ENCODE measurements at places on chromosomes 7 and 10.

GRCh38 chr10:127911218-127911866, 4.4 kb downstream of the PTPRE start:
- no peak for DNase-seq

- no peak for DNase-seq
Measured at GRCh38 chr7:70142247-70142932, 544.1 kb downstream of the AUTS2 start.

DNA sequence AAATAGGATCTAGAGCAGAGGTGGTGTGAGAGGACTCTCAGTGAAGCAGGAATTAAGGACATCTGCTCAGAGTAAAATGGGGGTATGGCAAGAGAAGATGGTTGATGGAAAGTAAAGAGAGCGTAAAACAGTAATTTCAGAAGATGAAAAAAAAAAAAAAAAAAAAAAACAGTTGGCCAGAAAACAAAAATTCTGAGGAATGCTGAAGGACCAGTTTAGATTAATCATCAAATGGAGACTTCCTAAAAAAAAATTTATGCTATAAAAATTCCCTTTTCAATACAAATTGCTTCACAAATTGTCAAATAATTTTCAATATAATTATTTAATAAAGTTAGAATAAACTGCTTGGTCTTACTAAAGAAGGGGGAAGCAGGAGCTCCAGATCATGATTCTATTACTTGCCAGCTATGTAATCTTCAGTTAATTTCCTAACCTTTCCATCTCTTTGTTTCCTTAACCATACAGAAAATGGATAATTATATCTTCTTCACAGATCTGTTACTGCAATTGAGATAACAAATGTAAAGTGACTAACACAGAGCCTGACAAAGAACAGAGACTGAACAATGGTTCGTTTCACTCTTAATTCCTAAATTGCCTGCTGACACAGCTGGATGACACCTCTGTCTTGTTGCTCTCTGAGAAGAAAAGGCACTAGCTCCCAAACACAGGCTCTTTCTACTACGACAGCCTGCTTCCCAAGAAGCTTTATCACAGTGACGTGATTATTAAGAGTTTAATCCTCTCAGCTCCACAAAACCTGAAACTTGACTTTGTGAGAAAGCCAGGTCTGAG, 64.9 kb upstream of the GPR22 start:
- DNase-seq, result no peak

DNA sequence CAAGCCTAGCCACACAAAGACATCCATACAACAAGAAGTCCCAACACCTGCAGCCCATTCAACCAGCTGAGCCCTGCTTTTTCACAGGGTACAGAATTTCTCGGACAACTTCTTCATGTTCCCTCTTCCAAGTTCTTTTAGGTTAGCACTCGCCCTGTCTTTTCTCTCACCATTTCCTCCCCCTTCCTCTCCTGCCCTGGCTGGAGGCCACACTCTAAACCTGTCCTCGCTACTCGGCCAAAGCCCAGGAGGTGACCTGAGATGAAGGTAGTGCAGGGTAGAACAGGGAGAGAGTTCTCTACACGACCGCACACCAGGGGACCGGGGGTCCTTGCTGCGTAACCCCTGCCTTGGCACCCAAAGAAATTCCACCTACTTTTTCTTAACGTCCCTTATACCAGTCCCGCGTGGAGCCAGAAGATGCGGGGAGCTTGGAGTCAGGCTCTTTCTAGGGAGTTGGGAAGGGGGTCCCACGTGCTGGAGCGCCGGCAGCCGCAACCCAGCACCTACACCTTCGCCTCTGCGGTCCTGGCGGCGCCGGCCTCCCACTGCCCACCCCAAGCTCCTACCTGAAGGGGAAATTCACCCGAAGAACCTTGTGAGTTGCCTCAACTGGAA, 16.0 kb upstream of the DLX6 start:
- DNase-seq, result no peak

- peak; percentile 38 for DNase-seq
Measured at GRCh38 chr10:71771821-71772617, 1.3 kb downstream of the VSIR start.

DNA sequence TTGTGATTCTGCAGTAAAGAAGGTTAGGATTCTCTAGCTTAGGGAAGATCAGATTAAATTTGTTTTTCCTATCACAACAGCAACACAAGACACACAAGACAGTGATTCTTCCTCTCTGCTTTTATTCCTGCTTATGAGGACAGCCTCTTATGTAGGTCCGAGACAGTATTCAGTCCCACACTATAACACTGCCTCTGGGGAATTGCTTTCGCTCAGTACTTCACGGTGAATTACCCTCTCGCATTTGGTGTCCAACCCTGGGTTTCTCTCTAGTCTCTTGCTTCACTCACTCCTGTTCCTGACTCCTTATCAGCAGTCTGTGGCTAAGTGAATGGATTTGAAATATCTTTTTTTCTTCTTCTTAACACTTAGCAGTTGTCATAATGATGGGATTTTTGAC, 1.7 kb downstream of the HIF1AN start:
- DNase-seq, result no peak

DNA sequence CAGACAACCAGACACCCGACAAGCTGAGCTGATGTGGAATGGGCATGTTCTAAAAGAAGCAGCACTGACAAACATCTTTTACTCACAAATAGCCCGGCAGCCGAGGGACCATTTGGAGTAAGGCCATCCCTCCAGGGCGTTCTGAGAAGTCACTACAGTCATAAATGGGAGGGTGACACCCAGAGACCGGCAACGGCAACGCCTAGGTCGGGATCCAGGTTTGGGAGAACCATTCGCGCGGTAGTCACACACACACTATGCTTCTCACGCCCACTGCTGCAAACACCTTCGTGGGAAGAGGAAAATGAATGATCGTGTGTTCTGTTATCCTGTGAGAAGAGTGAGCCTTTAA, 9.8 kb downstream of the TNS3 start:
- DNase-seq, result no peak

DNA sequence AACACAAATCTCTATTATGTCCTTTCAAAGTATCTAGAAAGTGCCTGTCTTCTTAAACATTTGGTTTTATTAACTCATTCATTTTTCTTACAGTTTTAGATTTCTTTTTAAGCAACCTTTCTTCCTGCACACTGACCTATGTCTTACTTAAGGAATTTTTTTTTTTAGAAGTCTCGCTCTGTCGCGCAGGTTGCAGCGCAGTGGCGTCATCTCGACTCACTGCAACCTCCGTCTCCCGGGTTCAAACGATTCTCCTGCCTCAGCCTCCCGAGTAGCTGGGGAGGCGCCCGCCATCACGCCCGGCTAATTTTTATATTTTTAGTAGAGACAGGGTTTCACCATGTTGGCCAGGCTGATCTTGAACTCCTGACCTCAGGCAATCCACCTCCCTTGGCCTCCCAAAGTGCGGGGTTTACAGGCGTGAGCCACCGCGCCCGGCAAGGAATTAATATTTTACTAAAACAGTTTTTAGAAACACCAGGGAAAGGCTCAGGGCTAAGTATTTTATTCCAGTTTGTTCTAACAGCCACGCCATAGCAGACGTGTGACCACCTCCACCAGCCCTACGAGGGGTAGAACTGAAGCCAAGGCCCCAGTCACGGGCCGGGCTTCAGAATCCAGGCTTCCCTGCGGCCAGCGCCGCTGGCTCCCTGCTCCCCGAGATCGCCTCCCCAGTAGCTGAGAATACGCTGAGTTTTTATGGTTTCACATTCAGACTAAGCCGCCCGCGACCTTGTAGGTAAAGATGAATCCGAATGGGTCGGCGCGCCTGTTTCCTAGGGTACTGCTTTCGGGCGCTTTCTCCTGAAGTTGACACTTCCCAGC, 941 bp upstream of the LUC7L2 start:
- no peak for DNase-seq

- no peak for DNase-seq
Measured at GRCh38 chr10:110045772-110046171, 38.0 kb downstream of the ADD3 start.

DNA sequence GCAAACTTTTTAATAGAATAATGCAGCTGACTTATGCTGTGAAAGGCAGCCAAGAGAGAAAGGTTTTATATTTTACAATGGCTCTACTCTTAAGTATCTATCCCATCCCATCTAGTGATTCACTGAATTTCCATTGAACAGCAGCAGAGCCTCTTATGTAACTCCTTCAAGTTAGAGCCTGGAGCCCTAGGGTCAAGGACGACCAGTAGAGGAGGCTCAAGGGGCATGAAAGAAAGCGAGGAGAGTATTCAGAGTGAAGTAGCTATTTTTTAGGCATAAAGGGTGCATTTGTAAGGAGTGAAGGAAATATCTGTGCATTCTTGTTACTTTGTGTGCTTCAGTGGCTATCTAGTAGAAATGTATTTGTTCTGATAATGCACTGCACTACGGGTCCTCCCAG, 180.2 kb upstream of the TPK1 start:
- DNase-seq, result no peak

DNA sequence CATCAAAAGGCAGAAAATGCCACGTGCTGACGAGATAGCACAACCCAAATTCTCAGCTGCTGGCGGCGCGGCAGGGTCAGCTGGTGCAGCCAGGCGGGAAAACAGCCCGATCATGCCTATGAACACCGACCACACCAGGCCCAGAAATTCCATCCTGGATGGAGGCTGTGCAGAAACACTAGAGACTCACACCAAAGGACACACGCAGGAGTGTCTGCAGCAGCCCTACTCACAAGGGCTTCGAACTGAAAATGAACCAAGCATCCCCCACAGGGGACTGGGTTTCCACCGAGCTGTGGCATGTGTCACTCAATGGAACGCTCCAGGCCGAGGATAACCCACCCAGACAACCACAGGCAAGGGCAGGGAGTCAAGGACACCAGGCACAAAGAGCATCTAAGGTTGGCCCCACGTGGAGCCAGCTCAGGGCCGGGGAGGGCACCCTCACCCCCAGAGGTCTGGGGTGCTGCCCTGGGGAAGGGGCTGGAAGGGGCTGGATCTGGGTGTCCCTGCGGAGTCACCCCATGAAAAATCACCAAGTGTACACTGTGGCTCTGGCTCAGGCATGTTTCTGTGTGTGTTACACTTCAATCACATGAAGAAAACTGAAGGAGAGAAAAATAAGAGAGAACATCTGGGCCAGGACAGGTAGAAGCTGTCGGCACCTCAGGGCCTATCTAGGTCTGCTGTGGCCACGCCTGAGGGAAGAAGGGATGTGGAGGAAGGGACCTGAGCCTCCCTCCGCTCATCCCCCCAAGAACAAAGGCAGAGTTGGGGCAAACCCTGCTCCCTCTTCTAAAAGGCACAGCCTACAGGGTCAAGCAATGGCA, 33.0 kb downstream of the RASGEF1A start:
- no peak for DNase-seq

DNA sequence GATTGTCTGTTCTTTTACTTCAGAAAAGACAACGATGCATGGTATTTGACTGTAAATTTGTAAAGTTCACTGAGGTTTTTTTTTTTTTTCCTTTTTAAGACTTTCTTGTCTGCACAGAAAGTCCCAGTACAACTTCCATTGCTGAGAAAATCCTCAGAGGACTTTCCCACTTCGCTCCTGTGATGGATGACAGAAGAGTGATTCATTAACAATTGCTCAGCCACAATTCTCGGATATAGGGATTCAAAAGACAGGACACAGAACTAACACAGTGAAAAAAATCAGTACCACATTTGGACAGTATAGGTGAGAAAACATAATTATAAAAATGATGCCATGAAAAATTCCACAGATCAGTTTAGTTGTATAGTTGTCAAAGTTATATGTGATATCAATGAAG, 48.0 kb downstream of the SEC23IP start:
- no peak for DNase-seq

GRCh38 chr10:88473989-88474883, 108.9 kb downstream of the RNLS start:
- no peak for DNase-seq

DNA sequence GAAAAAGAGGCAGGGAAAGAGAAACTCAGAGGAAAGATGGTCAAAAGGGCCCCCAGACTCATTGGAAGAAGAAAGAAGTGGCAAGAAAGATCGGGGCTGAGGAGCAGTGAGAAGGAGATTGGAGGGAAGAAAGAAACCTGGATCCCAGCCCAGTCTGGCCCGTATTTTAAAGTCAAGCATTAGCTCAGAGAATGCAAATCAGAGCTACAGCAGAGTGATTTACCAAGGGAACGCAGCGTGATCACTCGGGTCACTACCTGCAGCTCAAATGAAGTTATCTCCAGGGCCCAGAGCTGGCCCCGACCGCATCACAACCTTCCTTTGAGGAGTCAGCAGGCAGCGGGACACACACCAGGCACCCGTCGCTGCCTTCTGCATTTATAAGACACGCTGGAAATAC, 72.8 kb downstream of the CARD11 start:
- no peak for DNase-seq

- DNase-seq, result no peak
Measured at GRCh38 chr7:24428676-24429075, 144.6 kb upstream of the PALS2 start.

DNA sequence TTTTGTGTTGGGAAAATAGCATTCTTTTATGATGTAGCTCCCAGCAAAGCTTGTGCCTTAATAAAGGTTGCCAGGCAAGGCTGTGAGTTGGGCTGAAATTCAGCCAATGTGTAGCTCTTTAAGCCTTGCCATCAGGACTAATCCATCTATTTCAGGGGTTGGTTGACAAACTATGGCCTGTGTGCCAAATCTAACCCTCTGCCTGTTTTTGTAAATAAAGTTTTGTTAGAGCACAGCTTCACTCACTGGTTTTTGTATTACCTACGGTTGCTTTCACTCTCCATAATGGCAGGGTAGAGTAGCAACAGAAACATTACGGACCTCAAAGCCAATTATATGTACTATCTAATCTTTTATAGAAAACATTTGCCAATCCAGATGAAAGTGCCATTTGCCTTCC, 638.1 kb upstream of the POT1 start:
- no peak for DNase-seq

- DNase-seq, result no peak
Measured at GRCh38 chr7:4799508-4800268, 24.3 kb downstream of the AP5Z1 start.

GRCh38 chr7:140546947-140547346, 67.6 kb upstream of the MKRN1 start:
- DNase-seq, result no peak

- no peak for DNase-seq
Measured at GRCh38 chr10:53183733-53184132, 411.1 kb upstream of the MBL2 start.

- DNase-seq, result no peak
Measured at GRCh38 chr7:111910656-111911055, 295.5 kb downstream of the DOCK4 start.

DNA sequence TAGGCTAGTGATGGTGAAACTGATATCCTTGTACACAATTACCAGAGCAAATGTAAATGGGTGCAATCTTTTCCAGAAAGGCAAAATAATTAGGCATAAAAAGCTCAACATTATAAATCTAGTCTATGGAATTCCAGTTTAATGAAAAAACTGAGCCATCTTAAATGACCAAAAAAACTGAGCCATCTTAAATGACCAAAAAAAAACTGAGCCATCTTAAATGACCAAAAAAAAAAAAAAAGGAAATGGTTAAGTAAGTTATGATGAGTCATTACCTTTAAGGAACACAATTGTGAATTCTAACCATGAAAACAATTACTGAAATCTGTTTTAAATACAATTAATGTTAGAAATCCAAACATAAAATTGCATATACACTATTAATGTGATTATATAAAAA, 25.3 kb downstream of the USP6NL start:
- DNase-seq, result no peak

DNA sequence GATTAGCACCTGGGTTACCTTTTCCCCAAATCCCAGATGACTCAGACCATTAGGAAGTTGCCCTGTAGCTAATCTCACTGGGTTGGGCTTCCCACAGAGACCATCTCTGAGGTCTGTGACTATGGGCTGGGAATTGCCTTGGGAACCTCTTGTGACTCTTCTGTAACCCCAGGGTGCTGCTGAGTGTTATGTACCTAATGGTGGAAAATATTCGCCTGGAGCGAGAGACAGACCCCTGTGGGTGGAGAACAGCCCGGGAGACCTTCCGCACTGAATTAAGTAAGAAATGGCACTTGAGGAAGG, 20.0 kb downstream of the STRIP2 start:
- DNase-seq, result no peak
